ENCODE measurements at places on chromosomes 1 and 21.
A peak's percentile ranks its signal among the peaks of the same experiment; 100 is the strongest.

DNA sequence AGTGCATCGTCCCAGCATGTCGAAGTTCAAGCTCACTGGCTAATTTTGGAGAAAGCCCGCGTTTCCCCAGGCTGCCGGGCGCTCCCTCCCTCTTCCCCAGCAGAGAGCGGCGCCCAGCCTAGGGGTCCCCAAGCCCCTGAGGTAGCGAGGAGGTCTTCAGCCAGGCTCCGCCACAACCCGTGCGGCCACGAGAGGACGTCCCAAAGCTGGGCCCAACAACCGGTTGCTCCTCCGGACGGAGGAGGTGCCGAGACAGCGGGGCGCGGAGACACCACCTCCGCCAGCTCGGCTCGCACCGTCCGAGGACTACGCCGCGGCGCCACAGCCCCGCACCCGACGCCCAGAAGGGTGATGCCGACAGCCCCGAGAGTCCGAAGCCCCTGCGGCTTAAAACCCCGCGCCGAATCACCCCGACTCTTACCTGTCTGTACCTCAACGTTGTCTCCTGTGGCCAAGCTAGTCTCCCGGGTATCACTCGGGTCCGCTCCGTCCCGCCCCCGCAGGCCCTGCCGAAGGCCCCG, at the start of gene DENND2C:
Gene DENND2C, minus strand, starts transcription at position 488 of the 521 bp plus-strand sequence. CDS start 44,065 bp downstream, outside the sequence.
- no peak for DNase-seq

- peak; percentile 50 for DNase-seq
Measured at GRCh38 chr1:203342192-203342940, 8.6 kb downstream of the FMOD start.

DNA sequence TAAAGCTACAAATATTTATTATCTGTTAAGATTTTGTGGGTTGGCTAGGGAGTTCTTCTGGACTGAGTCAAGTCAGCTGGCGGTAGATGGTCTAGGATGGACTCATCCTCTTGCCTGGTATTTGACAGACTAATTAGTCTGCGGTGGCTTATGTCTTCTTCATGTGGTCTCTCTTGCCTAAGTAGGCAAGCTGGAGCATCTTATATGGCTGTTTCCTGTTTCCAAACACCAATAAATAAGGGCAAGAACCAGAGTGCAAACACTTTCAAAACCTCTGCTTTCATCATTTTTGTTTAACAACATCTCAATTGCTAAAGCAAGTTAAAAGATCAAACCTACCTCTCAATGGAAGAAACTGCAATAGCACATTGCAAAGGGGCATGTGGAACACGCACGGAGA, 484.8 kb downstream of the PTPRC start:
- DNase-seq: no peak

DNA sequence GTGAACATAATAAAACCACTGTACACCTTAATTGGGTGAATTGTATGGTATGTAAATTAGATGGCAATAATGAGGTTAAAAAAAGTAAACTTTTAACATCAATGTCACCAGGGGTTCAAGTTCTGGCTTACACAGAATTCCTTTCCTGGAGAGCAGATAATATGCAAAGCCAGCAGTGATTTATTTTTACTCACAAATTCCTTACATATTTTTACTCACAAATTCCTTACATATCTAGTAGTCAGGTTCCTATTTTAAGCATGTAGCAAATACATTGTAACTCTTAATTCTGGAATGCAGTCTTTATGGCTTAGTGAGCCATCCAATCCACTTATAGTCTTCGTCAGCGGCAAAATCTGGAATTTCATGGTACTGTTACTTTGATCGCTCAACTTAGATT, 1.3 kb upstream of the UBE4B start:
- DNase-seq: no peak

Data from activated CD4-positive, alpha-beta T cell treated with anti-CD3 and anti-CD28 coated beads, Interleukin-2, amount 50 U/mL, for 1 hour (primary cell).